ENCODE measurements at places on chromosomes 4 and X. TPM values are rescaled to one million over a fixed set of nuclear protein-coding genes. Genes with fewer than 3 reads are reported as not detected.

FDCSP gene
- total RNA-seq = not detected

TKTL2 gene
- total RNA-seq = not detected

AMBN gene
- total RNA-seq = not detected

ZFYVE28 gene
- total RNA-seq = 2.3 TPM

DNA sequence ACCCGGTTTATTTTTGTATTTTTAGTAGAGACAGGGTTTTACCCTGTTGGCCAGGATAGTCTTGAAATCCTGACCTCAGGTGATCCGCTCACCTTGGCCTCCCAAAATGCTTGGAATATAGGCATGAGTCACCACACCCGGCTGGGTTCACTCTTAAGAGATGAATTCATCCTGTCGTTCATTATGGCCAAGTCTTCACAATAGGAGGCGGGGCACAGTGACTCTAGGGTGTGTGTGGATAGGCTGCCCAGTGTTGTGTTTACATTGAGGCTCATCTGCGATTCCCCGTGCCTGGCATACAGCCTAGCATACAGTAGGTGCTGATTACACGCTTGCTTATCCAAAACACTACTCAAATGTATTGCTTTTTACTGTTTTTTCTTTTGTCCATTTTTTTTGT, 41.3 kb upstream of the IGFBP7 start:
- no peak for DNase-seq
- no peak overlapping the region for H3K27ac ChIP-seq
- H3K4me1 ChIP-seq = no peaks in the 10 kb centered on the region
- H3K4me3 ChIP-seq = no peak overlapping the region
- H3K36me3 ChIP-seq = no peaks in the 10 kb centered on the region

DNA sequence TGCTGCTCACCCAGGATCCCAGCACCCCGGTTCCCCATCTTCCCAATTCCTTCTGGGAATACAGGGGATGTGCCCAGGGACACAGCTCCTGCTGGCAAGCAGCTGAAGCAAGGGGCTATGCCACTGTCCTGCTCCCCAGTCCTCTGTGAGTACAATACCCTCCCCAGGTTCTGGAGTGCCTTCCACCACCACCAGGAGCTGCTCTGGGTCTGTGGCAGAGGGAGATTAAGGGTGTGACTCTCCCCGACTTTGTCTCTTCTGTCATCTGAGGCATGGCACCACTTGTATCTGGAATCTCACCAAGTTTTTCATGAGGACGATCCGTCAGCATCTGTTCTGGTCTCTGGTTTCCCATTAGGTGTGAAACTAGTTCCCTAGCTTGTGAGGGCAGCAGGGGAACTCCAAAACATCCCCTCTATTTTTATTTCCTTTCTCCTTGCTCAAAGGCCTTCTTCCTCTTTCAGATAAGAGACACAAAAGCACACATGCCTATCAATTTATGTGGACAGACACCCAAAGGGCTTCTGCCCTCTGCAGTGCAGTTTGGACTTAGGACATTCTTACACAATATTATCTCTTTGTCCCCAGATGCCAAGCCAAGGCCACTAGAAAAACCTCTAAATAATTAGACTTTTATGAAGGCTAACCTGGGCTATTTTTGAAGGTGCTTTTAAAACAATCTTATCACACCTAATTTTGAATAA, 26.8 kb downstream of the MGST2 start:
- no peak overlapping the region for H3K27ac ChIP-seq
- DNase-seq = peak; percentile 42
- H3K36me3 ChIP-seq = no peaks in the 10 kb centered on the region
- H3K4me1 ChIP-seq = peaks cover 37% of the 10 kb centered on the region
- no peaks in the 10 kb centered on the region for H3K27me3 ChIP-seq

DNA sequence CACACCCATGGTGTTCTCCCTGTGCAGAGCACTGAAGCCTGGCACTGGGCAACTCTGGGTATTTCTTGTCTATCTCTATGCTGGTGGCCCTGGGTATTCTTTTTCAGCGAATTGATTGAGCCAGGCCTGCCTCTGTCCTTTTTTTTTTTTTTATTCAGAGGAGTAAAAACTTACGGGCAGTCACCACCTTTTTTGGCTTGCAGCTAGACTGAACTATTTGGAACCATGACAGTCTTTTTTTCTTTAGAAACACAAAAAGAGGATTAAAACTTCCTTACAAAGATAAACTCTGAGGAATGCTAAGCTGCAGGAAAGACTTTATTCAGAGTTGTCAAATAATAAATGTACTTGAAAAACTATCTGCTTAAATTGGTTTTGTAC, 119.2 kb upstream of the STIM2 start:
- no peak for DNase-seq
- no peak overlapping the region for H3K4me3 ChIP-seq
- no peaks in the 10 kb centered on the region for H3K36me3 ChIP-seq
- H3K27ac ChIP-seq = peak overlapping the region; percentile 42
- no peaks in the 10 kb centered on the region for H3K4me1 ChIP-seq
- H3K27me3 ChIP-seq = no peaks in the 10 kb centered on the region

DNA sequence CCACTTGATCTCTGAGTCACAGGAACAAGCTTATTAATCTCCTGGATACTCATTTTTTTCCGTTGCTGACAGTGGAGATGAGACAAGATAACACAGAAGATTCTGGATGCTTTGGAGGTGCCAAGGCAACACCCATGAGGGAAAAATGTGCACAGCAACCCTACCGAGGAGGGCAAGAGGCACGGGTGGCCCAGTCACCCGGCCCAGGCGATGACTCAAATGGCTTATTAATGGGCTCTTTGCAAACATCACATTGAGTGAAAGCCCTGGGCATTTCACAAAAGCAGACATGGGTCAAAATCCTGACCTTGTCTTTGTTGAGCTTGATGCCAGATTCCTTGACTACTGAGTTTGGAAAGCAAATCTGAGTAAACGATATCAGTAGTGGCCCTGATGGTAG, 315.1 kb downstream of the STK32B start:
- no peaks in the 10 kb centered on the region for H3K27me3 ChIP-seq
- no peaks in the 10 kb centered on the region for H3K36me3 ChIP-seq
- no peak overlapping the region for H3K4me3 ChIP-seq
- no peak overlapping the region for H3K27ac ChIP-seq

- H3K4me1 ChIP-seq = no peaks in the 10 kb centered on the region
- H3K27me3 ChIP-seq = peaks cover 4% of the 10 kb centered on the region
- peak overlapping the region; percentile 43 for H3K27ac ChIP-seq
- no peak overlapping the region for H3K4me3 ChIP-seq
Observed at GRCh38 chr4:7120341-7120740, 52.5 kb upstream of the GRPEL1 start.

- no peaks in the 10 kb centered on the region for H3K27me3 ChIP-seq
- no peak overlapping the region for H3K27ac ChIP-seq
- no peak overlapping the region for H3K4me3 ChIP-seq
- no peaks in the 10 kb centered on the region for H3K36me3 ChIP-seq
- no peaks in the 10 kb centered on the region for H3K4me1 ChIP-seq
Observed at GRCh38 chrX:146144039-146144438, 326.4 kb downstream of the SLITRK2 start.

DNA sequence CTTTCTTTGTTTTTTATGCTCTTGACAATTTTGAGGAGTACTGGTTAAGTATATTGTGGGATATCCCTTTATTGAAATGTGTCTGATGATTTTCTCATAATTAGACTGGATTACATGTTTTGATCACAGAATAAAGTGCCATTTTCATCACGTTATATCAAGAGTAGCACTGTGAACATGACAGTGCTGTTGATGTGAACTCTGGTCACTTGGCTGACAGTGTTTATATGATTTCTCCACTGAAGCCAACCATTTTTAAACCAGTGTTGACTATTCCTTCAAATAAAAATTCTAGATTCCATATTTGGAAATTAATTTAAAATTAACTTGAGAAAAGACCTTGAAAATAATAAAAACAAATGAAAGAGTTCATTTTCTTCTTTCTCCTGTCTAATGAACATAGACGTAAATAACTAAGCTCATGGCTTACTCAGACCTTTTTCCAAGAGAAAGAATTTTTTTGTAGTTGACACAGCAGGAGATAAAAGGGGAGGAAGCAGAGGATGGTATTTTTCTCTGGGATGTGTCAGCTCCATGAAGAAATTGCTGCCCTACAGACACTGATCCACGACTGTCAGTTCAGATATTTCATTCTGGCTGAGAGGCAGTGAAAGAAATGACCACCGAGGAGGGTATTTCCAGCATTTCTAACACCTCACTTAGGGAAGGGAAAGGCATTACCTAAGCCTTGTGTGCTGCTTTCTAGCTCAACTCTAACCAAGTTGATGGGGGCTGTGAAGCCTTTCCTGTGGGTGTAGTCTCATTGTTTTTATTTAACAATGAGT, 150.9 kb upstream of the ANK2 start:
- H3K4me3 ChIP-seq = no peak overlapping the region
- no peak overlapping the region for H3K27ac ChIP-seq
- no peak for DNase-seq
- no peaks in the 10 kb centered on the region for H3K36me3 ChIP-seq
- no peaks in the 10 kb centered on the region for H3K27me3 ChIP-seq

DNA sequence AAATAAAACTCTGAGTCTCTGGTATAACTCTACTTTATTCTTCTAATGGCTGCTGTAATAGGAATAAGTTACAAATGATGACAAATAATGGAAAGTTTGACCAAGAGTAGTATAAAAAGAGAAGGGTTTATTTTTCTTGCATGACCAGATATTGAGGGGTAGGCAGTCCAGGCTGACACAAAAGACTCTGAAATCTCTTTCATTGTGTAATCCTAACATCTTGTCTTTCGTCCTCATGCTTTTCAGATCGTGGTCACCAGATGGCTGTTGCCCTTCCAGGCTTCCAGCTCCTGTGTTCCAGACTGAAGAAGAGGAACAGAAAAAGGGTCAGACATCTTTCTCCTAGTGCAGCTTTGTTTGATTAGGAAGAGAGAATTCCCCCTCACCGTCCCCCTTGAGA, 176.9 kb upstream of the GK2 start:
- H3K27ac ChIP-seq = no peak overlapping the region
- H3K4me3 ChIP-seq = no peak overlapping the region
- H3K36me3 ChIP-seq = no peaks in the 10 kb centered on the region
- peaks cover 7% of the 10 kb centered on the region for H3K4me1 ChIP-seq

DNA sequence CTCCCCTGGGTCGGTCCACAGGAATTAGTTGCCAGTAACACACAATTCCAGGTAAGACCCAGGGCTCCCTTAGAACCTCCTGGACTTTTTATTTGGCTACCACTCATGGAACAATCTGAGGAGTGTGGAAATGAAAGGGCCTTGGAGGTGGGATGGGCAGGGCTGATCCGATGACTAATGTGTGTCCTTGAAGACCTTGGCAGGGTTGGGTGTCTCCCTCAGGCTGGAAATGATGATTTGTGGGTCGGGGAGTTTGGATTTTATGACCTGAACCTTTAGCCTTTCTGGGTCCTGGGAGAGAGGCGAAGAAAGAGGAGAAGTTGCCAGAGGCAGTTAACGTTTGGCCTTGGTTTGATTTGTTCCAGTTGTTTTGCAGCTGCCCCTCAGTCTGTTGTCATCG, 425.0 kb downstream of the MID1IP1 start:
- no peak for DNase-seq
- H3K36me3 ChIP-seq = no peaks in the 10 kb centered on the region
- H3K4me3 ChIP-seq = no peak overlapping the region
- no peaks in the 10 kb centered on the region for H3K27me3 ChIP-seq
- H3K4me1 ChIP-seq = no peaks in the 10 kb centered on the region

- no peak overlapping the region for H3K4me3 ChIP-seq
- H3K4me1 ChIP-seq = no peaks in the 10 kb centered on the region
- no peak overlapping the region for H3K27ac ChIP-seq
- no peaks in the 10 kb centered on the region for H3K36me3 ChIP-seq
- DNase-seq = no peak
Observed at GRCh38 chr4:167955006-167955405, 137.3 kb upstream of the ANXA10 start.

DNA sequence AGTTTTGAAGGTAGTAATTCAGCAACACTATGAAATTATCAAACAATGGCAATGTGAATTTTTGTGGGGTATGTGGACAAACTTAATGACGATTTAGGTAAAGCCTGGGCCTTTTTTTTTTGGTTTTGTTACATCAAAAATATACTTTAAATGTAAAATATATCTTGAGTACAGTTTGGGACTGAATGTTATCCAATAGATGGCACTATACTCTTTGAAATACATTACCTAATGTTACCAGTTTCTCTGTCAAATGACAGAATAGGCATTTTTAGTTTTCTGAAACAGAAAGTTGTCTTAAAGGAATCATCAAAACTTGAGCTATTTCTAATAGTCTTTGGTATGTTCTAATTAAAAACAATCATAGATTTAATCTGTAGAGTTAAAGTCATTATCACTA, 1651.9 kb downstream of the C4orf33 start:
- no peaks in the 10 kb centered on the region for H3K36me3 ChIP-seq
- no peak for DNase-seq
- no peaks in the 10 kb centered on the region for H3K27me3 ChIP-seq
- H3K4me3 ChIP-seq = no peak overlapping the region
- no peaks in the 10 kb centered on the region for H3K4me1 ChIP-seq

- H3K27ac ChIP-seq = no peak overlapping the region
- H3K27me3 ChIP-seq = no peaks in the 10 kb centered on the region
- no peak overlapping the region for H3K4me3 ChIP-seq
- no peaks in the 10 kb centered on the region for H3K4me1 ChIP-seq
- DNase-seq = no peak
Observed at GRCh38 chr4:55727746-55728145, 91.6 kb upstream of the NMU start.

- H3K27ac ChIP-seq = peak overlapping the region; percentile 62
- no peaks in the 10 kb centered on the region for H3K36me3 ChIP-seq
- H3K4me3 ChIP-seq = peak overlapping the region; percentile 56
- H3K4me1 ChIP-seq = peaks cover 11% of the 10 kb centered on the region
Observed at GRCh38 chr4:76585272-76585671, 150.2 kb downstream of the SHROOM3 start.

- no peaks in the 10 kb centered on the region for H3K27me3 ChIP-seq
- H3K4me1 ChIP-seq = peaks cover 5% of the 10 kb centered on the region
Observed at GRCh38 chr4:26105815-26106699, 192.0 kb downstream of the SMIM20 start.

DNA sequence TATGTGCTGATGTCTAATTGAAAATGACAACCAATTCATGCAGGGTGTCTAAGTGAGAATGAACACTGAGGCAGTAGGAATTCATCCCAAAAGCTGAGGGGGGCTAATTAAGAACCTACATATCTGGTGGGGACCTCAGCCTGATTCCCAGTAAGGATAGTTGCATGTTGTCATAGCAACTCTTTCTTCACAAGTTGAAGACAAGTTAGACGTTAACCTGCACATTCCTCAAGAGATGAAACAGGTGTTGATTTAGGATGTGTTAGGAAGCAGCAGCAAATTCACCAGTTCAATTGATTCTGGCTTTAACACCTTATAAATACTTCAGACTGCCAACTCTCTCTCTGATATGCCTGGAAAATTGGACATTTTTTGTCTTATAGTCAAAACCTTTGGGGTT, 7.3 kb downstream of the FNIP2 start:
- no peaks in the 10 kb centered on the region for H3K36me3 ChIP-seq
- no peak overlapping the region for H3K4me3 ChIP-seq
- DNase-seq = no peak
- peaks cover 49% of the 10 kb centered on the region for H3K4me1 ChIP-seq
- H3K27ac ChIP-seq = peak overlapping the region; percentile 94

DNA sequence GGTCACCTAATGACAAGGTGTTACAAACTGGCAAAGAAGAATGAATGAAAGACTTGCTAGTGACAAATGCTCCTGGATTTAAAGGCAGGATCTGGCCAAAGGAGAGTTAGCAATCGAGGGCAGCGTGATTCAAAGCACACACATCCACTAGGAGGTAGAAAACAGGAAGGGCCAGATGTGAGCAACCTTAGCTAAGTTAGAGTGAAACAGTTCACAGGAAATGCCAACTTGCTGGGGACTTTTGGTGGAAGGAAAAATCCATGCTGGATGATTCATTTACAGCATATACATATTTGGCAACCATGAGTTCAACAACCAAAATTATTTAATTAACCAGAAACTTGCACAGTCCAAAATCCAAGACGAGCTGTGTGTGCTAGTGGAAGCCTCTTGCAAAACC, 276.9 kb downstream of the PTTG2 start:
- H3K36me3 ChIP-seq = no peaks in the 10 kb centered on the region
- no peaks in the 10 kb centered on the region for H3K4me1 ChIP-seq
- H3K27me3 ChIP-seq = no peaks in the 10 kb centered on the region
- H3K27ac ChIP-seq = no peak overlapping the region
- no peak for DNase-seq
